ENCODE measurements at places on chromosomes 7 and 10.

- no peak for DNase-seq
Observed at GRCh38 chr7:91165846-91166230, 98.4 kb upstream of the FZD1 start.

DNA sequence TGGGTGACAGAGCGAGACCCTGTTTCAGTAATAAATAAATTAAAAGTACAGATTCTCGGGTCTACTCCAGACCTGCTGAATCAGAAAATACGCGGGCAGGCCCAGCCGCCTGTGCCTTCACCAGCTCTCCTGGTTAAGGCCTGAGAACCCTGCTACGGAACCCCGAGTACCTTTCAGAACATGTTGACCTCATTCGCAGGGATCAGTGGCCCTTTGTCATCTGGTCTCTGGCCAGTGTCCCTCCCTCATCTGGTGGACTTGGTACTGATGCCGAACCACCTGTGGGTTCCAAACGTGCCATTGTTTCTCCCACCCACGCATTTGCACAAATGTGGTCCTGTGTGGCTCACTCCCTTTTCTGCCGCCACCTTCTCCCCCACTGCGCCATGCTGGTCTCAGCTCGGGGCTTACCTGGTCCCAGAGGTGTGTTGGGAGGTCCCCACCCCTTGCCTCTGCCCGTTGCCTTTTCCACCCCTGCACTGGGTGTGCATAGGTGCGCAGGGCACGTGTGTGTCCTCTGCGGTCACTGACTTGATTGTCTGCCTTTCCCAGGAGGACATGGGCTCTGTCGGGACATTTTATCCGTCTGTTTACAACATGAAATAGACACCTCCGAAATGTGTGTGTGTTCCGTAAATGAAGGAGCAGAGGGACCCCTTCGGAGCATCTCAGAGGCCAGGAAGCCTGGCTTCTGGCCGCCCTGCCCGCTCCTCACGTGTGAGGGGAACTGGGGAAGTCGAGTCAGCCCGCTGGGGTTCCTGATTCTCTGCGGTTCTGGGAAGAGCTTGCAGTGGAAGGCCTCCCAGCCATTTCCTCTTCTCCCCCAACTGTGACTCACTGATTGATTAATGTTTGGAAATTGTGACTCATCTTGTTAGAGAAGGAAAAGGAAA, 135.2 kb downstream of the CUX1 start:
- no peak for DNase-seq

DNA sequence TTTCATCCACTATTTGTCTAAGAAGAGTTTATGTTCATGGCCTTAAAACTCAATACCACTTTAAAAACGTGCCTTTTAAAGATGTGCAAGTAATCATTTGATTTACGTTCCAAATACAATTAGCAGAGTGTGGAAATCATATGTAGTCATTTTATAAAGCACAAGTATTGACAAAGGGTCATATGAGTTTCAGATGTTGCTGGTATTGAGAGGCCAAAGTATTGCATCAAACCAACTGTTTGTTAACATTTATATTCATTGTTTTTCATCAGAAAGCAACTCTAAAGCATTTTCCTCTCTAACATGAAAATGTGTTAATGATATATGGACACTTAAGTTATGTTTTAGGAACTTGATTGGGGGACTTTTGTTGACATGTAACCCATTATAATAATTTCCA, 11.5 kb upstream of the TSGA13 start:
- DNase-seq: no peak

- no peak for DNase-seq
Observed at GRCh38 chr7:58086461-58086860, 636.5 kb downstream of the ZNF716 start.

- peak; percentile 58 for DNase-seq
Observed at GRCh38 chr7:100153708-100154535, 4.6 kb downstream of the TRAPPC14 start.

DNA sequence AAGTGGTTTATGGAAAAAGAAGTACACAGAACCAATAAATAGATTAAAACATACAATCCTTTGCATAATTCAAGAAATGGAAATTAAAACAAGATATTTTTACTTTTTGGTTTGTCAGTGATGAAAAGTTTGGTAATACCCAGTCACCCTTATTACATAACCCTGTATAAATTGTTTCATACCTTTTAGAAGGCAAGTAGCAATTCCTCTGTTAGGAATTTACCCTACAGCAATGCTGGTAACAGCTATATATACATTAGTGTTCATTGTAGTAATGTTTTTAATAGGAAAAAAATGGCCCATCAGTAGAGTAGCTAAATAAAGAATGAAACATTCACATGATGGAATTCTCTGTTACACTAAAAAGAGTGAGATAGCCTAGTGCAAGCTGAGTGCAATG, 42.7 kb downstream of the PTPN12 start:
- DNase-seq: no peak

GRCh38 chr10:59843748-59844147, 62.6 kb downstream of the CCDC6 start:
- DNase-seq: no peak

- peak; percentile 44 for DNase-seq
Observed at GRCh38 chr7:6130007-6130587, 98.9 kb downstream of the ANKRD61 start.

DNA sequence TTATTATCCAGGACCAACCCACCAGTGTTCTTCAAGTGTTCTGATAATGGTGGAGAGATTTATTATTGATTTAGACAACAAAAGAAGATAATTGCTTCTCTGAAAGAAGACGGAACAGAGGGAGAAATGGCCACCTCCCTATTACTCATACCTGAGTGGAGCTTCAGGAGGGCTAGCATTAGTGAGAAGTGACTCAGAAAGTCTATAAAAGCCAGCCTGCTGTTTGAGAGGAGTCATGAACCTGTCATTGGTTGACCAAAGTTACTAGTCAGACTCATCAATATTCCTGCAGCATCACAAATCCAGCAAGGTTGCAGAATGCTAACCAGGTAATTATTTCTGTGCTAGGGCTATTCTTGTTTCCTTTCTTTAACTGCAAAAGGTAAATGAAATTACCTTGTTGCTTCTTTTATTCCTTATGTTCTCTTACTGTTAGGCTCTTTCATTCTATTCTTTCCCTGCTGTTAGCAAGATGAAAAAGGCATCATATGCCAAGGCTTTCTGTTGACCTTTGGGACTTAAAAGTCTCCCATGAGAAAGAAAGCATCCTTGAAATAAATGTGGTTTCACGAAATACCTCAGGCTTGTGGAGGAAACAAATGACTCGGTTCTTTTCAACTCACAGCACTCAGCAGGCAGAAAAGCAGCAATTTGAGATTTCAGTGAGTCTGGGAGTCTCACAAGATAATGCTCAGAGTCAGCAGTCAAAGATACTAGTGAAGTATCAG, 256.4 kb upstream of the PHYHIPL start:
- no peak for DNase-seq

DNA sequence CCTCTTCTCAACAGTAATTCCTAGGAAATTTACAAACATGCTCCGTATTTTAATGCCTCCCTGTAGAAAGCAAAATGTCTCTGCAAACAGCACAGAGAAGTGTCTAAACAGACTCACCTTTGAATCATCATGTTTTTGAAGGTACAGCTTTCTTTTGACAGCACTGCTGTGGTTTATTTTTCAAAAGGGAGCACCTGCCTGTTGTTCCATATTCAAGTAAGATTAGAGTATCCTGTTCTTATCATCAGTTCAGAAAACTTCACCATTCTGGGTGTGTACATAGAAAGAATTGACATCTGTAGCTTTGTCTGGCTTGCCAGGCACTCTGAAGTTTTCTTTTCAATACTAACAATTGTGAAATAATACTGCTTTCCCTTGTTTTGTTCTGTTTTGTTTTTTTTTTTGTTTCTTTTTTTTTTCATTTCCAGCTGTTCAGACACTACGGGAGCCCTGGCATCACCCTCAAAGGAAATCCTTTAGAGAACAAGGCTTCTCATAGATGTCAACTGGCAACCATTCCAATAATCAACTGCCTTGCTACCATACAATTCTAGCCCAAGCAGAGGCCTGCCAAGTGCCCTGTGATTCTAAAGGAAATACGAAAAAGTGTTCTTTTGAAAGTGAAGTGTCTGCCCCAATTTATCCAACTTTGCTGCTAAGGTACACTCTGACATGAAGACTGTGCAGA, 275.9 kb downstream of the PRPF18 start:
- DNase-seq: no peak

GRCh38 chr10:62851442-62851841, 35.3 kb upstream of the EGR2 start:
- peak; percentile 21 for DNase-seq

- no peak for DNase-seq
Observed at GRCh38 chr10:8061274-8062211, 7.1 kb downstream of the GATA3 start.

GRCh38 chr10:11381023-11381422, 230.4 kb downstream of the USP6NL start:
- DNase-seq: no peak

GRCh38 chr7:137953043-137953664, 48.7 kb downstream of the CREB3L2 start:
- DNase-seq: no peak

DNA sequence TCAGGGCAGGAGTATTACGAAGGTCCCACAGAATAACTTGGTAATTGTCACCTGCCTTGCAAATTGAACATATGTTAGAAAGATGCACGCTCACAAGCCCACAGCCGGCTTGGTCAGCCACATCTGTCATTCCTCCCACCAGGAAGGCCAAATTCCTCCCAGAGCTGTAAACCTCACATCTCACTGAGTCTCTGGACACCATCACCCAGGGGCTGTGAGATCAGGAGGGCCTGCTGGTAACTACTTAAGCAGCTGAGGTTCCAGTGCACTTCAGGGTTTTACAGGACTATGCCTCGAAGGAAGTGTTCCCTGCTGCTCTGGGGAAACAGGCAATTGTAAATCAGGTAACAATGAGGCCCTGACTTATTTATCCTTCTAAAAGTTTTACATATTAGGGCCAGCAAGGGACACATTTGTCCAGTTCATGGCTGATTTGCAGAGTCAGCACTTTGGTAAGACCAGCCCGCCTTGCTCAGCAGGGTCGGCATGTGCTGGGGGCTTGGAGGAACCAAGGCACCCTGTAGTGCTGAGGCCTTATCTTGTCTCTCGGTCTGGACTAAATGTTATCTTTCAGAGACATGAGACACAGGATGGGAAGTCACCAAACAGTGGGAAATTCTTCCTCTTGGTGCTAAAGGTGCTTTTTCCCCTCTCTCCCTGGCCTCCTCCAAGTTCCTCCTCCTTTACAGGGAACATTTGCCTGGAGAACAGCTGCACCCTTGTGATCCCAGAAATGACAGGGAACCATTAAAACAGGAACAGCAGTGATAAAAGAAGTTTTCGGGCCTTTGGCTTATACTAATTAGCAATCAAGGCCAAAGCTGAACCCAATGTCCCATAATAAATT, 34.3 kb downstream of the PYROXD2 start:
- peak; percentile 13 for DNase-seq

DNA sequence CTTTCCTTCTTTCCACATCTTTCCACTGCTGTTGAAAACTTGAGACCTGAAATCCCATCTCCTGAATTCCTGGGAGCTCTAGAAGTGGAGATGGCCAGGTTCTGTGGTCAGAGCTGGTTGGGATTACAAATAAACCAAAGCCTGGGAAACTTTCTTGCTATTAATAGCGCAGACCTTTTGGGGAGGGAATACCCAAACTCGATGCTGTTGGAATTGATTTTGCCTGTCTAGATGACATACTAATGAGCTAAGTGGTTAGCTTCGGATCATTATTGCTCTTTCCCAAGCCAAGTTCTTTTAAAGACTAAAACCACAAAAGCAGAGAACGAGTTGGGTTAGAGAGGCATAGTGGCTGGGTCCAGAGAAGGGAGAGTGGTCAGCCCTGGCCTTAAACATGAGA, 76.6 kb downstream of the TCF7L2 start:
- DNase-seq: no peak

- no peak for DNase-seq
Observed at GRCh38 chr7:44281811-44282600, 43.4 kb downstream of the CAMK2B start.

DNA sequence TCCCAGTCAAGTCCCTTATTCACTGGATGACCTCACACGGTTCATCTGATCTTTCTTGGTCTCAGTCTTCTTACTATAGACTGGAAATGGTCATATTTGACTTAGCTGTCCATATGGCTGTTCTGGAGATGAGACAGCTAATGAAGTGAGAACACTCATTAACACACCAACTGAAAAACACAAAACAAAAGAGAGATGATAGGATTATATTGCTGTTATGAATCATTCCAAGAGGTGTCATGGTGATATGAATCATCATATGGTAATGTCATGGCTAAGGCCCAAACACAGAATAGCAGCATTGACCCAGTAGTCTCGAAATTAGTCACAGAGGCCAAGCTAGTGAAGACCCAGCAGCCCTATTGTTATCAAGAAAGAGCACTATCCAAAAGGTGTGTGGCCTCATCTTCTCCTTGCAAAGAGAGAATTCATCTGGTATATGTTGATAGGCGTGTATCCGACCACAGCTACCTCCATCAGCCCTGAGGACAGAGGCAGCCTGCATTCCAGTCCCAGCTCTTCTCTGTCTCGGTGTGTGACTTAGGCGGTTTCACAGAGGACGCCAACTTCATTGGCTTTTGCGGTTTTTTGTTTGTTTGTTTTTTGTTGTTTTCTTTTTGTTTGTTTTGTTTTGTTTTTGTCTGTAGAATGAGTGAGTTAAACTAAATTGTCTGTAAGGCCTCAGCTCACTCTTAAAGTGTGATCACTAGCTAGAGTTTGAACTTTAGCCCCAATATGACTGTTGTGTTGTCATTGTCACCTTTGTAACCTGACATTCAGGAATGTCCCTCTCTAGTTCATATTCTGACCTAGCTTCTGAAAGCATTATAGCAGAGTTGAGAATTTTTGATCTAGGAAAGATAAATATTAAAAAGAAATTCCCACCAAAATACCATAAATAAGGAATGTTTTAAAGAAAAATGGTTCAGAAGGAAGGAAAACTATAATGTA, 97.4 kb upstream of the PDCD4 start:
- DNase-seq: peak; percentile 81

DNA sequence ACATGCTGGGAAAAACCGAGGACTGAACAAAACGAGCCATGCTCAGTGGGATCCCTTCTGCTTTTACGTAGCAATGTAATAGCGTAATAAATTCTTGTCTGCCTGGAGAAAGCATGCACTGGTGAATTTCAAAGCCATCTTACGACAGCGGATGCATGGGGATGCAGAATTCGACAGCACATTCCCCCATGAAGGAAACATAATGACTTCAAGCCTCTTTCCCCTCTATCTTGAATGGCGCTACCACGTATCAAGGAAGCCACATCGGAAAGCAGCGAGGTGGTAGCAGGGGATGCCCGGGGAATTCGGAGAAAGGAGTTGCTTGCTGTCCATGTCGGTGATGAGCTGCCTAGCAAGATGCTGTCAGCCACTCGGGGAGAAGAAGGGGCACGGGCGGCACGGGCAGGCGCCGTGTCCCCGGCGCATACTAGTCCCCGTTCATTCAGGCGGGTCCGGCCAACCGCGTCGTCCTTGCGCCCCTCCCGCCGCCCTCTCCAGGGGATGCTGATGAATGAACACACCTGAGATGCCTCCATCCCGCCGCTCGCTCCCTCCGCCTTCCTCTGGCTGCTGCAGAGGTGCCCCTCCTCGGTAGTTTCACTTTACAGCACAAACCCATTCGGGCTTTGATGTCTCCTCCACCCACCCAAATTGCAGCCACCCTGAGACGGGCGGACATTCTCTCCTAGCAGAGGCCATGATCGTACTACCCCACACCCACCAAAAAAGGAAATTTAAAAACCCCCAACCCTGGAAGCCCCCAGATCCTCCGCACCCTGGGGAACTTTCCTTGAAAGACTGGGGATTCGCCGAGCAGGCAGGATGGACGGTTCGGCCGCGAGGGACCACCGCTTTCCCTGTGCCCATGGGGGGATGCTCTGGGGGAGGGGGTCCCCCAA, 644 bp downstream of the SORBS1 start:
- DNase-seq: peak; percentile 18

- DNase-seq: no peak
Observed at GRCh38 chr7:158111049-158111751, 476.4 kb downstream of the PTPRN2 start.

- no peak for DNase-seq
Observed at GRCh38 chr7:127034186-127034806, 218.4 kb downstream of the GRM8 start.

Measured in hematopoietic multipotent progenitor cell treated with erythropoietin and hydrocortisone succinate and interleukin-3 and kit ligand, for 8 days (in vitro differentiated cells).